ENCODE measurements at places on chromosomes 7 and 10.

GRCh38 chr10:3995302-3996210 is 210.5 kb upstream of the KLF6 start:
- DNase-seq = no peak

- no peak for DNase-seq
Measured at GRCh38 chr7:121383235-121383910, 12.7 kb downstream of the FAM3C start.

DNA sequence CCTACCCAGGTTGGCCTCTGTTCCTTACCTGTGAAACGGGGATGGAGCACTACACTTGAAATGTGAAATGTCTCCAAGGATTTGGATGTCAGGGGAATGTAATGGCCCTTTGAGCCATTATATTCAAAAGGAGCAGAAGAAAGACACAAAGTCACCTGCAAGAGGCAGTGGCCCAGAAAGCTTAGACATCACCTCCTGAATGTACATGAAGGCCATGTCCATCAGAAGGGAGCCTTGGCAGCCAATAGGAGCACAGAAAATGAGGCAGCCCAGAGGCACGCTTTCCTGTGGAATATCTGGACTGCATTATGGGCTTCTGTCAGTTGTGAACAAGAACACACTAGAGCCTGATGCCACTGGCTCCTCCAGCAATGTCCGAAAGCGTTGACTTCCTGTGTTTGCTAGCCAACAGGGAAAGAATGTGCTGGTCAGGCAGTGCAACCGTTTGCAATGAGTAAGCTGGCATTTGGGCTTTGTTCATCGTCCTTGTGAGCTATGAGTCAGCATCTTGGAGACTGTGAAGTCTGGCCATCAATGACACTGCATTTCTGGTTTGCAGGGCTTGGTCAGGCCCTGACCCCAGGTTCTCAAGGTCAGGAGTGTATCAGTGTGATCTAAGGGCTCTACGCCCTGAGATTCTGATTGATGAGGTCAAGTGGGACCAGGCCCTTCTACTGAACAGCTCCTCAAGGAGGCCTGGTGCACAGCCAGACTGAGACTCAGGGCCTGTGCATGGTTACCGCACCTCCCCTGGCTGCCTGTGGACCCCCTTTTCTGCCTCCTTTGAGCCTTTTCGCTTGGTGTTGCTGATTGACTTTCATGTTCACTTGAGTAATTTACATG is 222.4 kb downstream of the RPS24 start:
- DNase-seq = no peak

- DNase-seq = no peak
Measured at GRCh38 chr7:46581268-46581667, 660.2 kb upstream of the IGFBP3 start.

GRCh38 chr7:94374721-94375566 is 19.8 kb upstream of the COL1A2 start:
- no peak for DNase-seq

DNA sequence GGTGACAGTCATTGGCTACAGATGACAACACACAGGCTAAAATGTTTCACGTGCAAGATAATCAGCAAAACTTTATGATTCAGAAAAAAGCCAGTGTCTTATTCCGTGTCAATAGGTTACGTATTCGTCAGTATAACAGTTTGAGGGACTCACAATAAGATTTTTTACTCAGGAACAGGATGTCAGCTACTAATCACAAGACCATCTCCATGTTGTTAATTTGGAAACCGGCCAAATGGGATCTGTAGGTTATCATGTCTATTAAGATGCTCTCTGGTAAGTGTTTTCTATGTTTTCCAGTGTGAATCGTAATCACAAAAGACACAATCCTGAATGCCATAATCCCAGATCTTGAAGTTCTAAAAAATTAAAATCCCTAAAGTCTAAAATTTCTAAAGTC is 197.3 kb downstream of the ETV1 start:
- DNase-seq = no peak

DNA sequence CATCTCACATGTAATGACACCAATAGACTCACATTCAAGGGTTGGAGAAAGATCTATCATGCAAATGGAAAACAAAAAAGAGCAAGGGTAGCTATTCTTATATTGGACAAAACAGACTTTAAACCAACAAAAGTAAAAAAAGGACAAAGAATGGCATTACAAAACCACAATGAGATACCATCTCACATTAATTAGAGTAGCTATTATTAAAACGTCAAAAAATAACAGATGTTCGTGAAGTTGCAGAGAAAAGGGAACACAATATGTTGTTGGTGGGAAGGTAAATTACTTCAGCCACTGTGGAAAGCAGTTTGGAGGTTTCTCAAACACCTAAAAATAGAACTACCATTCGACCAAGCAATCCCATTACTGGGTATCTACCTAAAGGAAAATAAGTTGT is 197.0 kb downstream of the SNX13 start:
- no peak for DNase-seq

GRCh38 chr10:95758351-95759025 is 2.5 kb downstream of the ENTPD1 start:
- DNase-seq = no peak

DNA sequence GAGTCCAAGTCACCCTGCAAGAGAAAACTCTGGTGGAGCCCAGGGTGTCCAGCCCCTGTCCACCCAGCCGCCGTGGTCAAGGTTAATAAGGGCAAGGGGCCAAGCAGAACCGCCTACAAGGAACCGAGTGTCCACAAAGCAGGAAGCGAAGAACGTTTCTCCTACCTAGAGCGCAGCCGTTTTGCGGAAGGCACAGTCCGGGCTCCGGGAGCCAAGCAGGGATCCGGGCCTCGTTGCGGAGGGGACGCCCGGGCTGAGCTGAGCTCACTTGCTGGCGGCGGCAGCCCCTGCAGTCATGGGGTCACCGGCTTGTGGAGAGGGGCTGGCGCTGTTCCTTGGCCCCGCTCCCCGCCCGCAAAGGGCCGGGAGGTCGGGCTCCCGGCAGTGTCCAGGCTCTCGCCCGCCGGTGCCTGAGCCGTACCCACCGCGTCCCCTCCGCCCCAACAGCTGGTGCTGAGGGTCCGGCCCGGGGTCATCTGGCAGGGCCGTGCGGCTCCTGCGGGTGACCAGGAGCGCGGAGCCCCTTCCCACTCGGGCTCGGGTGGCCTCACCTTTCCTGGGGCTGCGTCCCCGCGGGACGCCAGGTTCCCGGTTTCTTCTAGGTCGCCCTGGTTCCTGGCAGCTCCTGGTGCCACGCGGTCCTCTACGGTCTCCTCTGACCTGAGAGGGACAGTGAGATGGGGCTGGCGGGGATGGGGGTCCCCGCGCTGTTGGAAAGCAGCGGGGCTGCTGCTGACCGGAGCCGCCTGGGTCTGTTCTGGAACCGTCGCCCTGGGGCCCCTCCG is 14.0 kb upstream of the ZNF273 start:
- DNase-seq = no peak

DNA sequence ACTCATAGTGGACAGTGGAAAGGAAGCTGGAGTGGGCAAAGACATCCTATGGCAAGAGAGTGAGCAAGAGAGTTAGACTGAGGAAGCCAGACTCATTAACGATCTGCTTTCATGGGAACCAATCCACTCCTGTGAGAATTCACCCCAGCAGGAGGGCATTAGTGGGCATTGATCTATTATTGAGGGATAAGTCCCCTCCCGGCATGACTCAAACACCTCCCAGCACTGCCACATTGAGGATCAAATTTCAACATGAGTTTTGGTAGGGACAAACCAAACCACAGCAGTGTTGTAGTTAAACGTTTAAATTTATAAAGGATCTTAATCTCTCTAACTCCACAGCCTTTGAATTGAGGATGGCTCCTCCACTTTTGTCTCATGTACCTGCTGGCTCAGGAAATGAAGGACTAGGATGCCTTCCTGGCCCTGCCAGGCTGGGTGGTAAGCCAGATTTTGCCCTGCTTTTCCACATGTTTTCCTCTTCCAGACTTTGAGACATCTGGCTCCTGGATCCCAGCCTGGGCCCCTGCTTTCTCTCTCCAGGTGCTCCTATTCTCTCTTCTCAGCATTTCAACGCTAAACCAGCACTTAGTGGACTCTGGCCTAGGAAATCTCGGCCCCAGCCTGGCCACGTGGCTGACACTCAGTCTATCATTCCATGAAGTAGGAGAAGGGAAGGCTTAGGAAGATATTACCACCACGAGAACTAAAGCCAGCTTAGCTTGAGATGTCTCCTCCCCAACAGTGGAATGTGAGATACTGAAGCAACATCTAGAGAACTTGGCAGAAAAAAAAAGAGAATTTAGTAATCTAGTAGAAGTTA is 96.5 kb upstream of the PIP4K2A start:
- DNase-seq = no peak

- no peak for DNase-seq
Measured at GRCh38 chr10:69792341-69792740, 9.4 kb upstream of the COL13A1 start.

DNA sequence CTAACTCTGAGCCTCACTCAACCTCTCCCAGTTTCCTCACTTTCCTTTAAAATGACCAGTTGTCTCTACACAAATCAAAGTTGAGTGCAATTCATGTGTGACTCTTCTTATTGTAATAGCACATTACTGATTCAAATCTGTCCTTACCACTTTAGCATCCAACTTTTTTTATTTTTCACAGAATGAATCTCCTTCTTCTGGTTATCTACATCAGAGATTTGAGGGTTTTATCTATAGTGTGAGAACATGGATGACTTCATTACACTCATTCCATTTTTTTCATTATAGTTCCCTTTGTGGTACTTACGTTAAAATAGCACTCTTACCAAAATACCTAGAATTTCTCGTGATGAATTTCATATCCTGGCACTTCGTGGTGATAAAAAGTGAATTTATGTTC is 43.3 kb downstream of the RTKN2 start:
- DNase-seq = no peak

GRCh38 chr10:130453721-130454542 is 317.7 kb downstream of the GLRX3 start:
- DNase-seq = no peak

- DNase-seq = no peak
Measured at GRCh38 chr10:119360181-119360921, 153.0 kb downstream of the GRK5 start.

DNA sequence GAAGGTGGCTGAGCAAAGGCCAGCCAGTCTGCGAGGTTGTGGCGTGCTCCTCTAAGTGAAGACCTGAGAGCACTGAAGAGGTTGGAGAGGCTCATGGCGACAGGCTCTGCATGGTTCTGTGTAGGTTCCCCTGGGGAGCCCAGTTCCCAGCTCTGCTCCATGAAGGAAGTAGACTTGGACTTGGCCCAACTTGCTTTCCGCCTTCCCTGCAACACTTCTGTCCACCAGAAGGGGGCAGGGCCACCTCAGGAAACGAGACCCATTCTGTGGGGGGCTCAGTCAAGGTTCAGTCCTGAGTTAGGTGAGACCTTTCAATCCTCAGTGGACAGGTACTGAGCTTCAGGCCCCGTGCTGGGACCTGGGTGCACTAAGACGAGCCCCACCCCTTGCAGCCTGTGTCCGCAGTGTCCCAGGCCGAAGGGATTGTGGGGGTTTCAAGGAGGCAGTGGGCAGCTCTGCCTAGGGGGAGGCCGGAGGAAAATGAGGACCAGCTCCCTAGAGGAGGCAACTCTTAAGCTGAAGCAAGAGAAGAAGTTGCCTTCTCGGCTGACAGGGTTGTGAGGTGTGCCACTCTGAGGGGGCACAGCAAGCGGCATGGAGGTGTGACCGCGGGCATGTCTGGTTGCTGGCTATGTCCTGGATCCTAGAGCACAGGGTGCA is 15.0 kb upstream of the PCBD1 start:
- DNase-seq = no peak

GRCh38 chr7:25726781-25727311 is 425.2 kb upstream of the NFE2L3 start:
- DNase-seq = no peak

- DNase-seq = no peak
Measured at GRCh38 chr7:44461387-44461786, 29.1 kb downstream of the NUDCD3 start.

GRCh38 chr10:132689721-132690360 is 96.1 kb downstream of the NKX6-2 start:
- DNase-seq = no peak

DNA sequence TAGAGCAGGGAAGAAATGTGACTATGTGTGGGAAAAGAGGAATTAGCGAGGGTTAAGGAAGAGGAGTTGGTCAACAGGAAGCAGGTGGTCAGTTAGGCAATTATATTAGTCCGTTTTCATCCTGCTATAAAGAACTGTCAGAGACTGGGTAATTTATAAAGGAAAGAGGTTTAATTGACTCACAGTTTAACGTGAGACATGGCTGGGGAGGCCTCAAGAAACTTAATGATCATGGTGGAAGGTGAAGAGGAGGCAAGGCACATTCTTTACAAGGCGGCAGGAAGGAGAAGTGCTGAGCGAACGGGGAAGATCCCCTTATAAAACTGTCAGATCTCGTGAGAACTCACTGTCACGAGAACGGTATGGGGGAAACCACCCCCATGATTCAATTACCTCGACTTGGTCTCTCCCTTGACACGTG is 35.0 kb downstream of the RAMP3 start:
- DNase-seq = no peak

- no peak for DNase-seq
Measured at GRCh38 chr10:43684292-43684559, 35.5 kb upstream of the ZNF32 start.

- DNase-seq = no peak
Measured at GRCh38 chr10:25177093-25177753, 2.4 kb downstream of the GPR158 start.

GRCh38 chr10:132111121-132111731 is 45.5 kb downstream of the JAKMIP3 start:
- no peak for DNase-seq

DNA sequence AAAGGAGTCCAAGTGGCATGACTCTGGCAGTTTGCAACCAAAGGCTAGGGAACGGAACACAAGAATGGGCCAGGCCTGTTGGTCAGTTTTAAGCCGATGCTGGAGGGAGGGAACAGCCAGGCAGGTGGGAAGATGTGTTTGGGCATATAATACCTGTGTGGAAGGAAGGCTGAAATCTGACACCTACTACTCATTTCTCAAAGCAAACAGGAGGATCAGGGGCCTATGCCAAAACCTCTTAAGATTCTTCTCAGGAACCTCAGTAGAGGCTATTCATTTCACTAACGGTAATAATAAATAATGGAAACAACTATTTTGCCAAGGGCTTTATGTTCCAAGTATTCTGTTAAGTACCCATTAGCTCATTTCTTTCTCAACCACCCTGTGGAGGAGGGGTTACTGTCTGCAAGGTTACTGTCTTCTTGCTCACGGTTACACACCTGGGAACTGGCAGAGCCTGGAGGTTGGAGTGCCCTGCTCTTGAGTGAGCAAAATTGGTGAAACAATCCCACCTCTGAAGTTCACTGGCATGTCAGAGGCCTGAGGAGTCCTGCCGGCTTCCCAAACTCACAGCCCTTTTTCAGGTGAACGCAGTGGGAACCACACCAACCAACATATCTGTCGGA is 35.5 kb downstream of the GOT1 start:
- no peak for DNase-seq

GRCh38 chr7:96637522-96637921 is 72.1 kb downstream of the SEM1 start:
- no peak for DNase-seq
